Fibroblast of skin of left biceps (primary cell): ENCODE measurements at places on chromosomes 7 and 10.

- no peak for DNase-seq
Observed at GRCh38 chr10:90051474-90051873, 350.1 kb downstream of the KIF20B start.

DNA sequence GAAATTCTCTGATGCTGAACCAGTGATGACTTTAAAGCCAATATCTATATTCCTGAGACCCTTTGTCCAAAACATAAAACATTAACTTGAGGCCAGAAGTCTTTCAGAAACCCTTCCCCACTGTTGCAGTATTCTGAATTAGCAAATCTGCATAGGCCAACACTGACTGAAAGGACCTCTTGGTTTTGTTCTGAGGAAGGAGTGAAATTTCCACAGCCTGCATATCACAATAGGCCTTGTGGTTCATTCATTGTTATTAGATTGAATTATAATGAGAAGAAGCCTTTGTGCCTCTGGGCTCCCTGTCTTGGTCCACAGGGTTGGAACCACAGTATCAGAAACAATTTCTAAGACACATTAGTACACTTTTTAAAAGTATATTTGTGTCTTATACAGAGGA is 90.3 kb downstream of the CCNY start:
- DNase-seq: no peak

DNA sequence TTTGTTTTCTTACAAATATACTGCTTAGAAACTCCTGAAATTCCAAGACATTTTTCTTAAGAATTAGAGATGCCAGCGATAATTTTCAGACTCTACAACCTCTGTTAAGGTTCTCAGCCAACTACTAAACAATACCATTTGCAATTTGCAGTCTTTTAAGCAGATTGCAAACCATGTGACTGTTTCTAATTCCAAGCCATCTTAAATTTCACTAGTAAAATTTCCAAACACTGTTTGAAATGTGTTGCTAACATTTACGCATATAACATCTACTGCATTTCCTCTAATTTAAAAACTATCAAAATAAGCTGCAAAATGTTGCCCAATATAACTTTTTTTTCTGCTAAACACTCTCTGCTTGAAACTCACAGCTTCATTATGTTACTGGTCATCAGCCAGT is 56.0 kb upstream of the MACROH2A2 start:
- no peak for DNase-seq

- DNase-seq: no peak
Observed at GRCh38 chr7:142537760-142538159, 211.5 kb upstream of the PRSS1 start.

- DNase-seq: no peak
Observed at GRCh38 chr7:22958742-22959141, 55.2 kb downstream of the HYCC1 start.

GRCh38 chr7:93890041-93890463 is 501 bp downstream of the TFPI2 start:
- no peak for DNase-seq
